Pancreas (tissue), 10 donors: ENCODE measurements at places on chromosomes 3 and 15.

DNA sequence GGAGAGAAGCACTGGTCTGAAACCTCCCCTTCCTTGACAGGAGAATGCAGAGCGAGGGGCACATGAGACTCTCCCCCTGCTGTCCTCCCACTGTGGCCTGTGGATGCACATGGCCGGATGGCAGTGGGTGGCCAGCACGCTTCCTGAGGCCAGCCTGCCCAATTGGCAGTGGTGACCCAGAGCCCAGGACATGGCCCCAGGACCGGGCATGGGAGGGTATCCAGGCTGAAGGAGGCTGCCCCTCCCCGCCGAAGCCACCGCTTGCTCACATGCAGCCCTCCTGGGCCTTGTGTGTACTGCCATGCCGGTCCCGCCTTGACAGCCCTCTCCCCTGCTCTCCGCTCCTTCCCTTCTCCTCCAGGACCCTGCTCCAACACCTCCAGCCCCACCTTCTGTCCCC lies 100.9 kb downstream of the MEGF11 start:
- no peak overlapping the region for H3K27ac ChIP-seq
- no peaks in the 10 kb centered on the region for H3K27me3 ChIP-seq
- H3K4me3 ChIP-seq, result no peak overlapping the region
- no peak for DNase-seq

GRCh38 chr3:339351-339750 lies 142.8 kb downstream of the CHL1 start:
- no peak overlapping the region for H3K4me3 ChIP-seq
- no peak for DNase-seq
- no peaks in the 10 kb centered on the region for H3K27me3 ChIP-seq
- no peaks in the 10 kb centered on the region for H3K36me3 ChIP-seq
- H3K4me1 ChIP-seq, result no peaks in the 10 kb centered on the region

GRCh38 chr15:43067717-43068461 lies 37.9 kb downstream of the UBR1 start:
- no peaks in the 10 kb centered on the region for H3K27me3 ChIP-seq
- DNase-seq, result no peak
- no peaks in the 10 kb centered on the region for H3K4me1 ChIP-seq
- no peak overlapping the region for H3K4me3 ChIP-seq

DNA sequence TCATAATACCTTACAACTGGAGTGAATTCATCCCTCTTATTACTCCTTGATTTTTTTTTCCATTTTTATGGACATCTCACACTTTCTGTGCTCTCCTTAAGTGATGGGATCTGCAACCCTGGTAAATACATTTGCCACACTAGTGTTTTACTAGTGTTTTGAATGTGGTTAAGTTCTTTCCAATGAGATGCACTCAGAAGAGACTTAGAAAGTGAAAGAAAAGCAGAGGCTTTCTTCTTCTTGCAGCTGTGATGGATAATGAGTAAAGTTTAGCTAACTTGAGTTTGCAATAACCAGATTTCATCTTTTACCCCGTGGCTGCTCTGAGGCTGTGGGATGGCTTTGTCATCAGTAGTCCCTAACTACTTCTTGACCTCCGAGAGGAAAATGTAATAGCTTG lies 1248.4 kb downstream of the NSUN3 start:
- H3K27me3 ChIP-seq, result no peaks in the 10 kb centered on the region
- no peak overlapping the region for H3K4me3 ChIP-seq
- H3K36me3 ChIP-seq, result no peaks in the 10 kb centered on the region
- H3K27ac ChIP-seq, result no peak overlapping the region
